ENCODE measurements at places on chromosomes 4 and X. TPM values are rescaled to one million over a fixed set of nuclear protein-coding genes. Genes with fewer than 3 reads are reported as not detected.

DNA sequence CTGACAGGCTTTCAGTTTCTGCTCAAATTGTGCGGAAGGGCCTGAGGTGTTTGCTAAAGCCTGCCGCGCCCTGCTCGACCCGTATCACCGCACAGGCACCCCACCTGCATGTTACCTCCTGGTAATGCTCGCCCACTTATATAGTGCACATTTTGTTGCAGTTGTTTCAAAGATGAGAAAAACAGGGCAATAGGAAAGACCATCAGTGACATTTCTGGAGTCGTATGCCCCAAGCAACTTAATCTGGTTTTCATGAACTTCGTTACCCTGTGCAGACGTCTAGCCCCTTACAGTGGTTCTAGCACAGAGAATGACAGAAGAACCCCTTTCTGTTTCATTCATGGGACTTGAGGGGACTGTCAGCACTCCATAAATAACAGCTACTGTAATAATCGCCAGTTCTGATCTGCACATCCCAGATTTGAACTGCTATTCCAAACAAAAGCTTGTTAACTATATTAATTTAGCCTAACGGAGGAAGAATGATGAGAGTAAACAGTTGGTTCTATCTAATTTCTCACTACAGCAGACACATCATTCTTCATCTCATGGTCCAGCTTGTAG lies 940 bp upstream of the DCTD start:
- H3K4me1 ChIP-seq, result peaks cover 16% of the 10 kb centered on the region
- DNase-seq, result no peak
- peaks cover 22% of the 10 kb centered on the region for H3K36me3 ChIP-seq
- peak overlapping the region; percentile 87 for H3K27ac ChIP-seq
- H3K27me3 ChIP-seq, result no peaks in the 10 kb centered on the region
- peak overlapping the region; percentile 70 for H3K4me3 ChIP-seq

- no peaks in the 10 kb centered on the region for H3K36me3 ChIP-seq
- H3K4me3 ChIP-seq, result no peak overlapping the region
- no peak for DNase-seq
- no peaks in the 10 kb centered on the region for H3K27me3 ChIP-seq
- no peak overlapping the region for H3K27ac ChIP-seq
These were observed 280.1 kb upstream of the PPARGC1A start for GRCh38 chr4:24169956-24170355.

DNA sequence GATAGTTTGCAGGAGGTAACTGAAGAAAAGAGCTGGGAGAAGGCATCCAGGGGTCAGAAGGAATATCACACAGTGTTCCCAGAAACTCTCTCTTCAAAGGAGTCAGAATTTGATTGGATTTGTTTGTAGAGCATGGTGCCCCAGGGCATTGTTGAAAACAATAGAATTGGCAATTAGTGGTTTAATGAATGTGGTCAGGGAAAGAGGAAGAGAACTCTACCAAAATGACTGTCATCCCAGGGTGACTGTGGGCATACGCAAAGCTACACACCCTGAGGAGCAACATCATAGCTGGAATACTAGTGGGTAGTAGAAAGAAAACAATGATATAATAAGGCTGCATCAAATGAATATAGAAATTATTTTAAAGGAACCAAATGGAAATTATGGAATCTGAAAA lies 21.5 kb downstream of the TNIP2 start:
- no peaks in the 10 kb centered on the region for H3K4me1 ChIP-seq
- no peak overlapping the region for H3K4me3 ChIP-seq
- no peaks in the 10 kb centered on the region for H3K27me3 ChIP-seq
- DNase-seq, result no peak
- peaks cover 29% of the 10 kb centered on the region for H3K36me3 ChIP-seq

DNA sequence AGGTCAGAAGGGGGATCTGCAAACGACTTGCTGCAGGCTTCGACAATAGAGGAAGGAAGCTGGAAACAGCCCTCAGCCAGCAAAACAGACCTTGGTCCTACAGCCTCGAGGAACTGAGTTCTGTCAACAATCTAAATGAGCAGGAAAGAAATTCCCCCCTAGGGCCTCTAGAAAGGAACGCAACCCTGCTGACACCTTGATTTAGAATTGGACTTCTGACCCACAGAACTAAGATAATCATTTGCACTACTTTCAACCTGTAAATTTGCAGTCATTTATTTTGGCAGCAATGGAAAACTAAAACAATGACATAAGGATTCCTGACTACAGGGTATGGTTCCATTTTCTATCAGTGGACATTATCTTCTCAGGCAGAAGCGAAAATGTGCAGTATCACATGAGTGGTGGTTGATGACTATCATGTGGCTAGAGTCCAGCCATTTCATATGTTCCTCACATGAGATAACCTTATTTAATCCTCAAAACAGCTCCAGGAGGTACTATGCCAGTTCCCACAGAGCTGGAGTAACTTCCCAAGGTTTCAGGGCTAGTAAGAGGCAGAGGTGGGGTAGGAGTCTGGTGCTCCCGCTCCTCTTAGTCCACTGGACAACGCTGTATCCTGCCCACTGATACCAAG lies 61.6 kb downstream of the SAT1 start:
- H3K4me1 ChIP-seq, result peaks cover 9% of the 10 kb centered on the region
- no peaks in the 10 kb centered on the region for H3K36me3 ChIP-seq
- H3K27me3 ChIP-seq, result no peaks in the 10 kb centered on the region
- DNase-seq, result no peak
- H3K27ac ChIP-seq, result peak overlapping the region; percentile 45
- no peak overlapping the region for H3K4me3 ChIP-seq

- no peak overlapping the region for H3K4me3 ChIP-seq
- H3K36me3 ChIP-seq, result no peaks in the 10 kb centered on the region
- H3K4me1 ChIP-seq, result no peaks in the 10 kb centered on the region
- H3K27ac ChIP-seq, result no peak overlapping the region
- no peaks in the 10 kb centered on the region for H3K27me3 ChIP-seq
- DNase-seq, result no peak
These were observed 43.4 kb upstream of the OGT start for GRCh38 chrX:71489540-71489939.

GRCh38 chr4:183264614-183265013 lies 55.5 kb downstream of the CLDN22 start:
- DNase-seq, result no peak
- no peak overlapping the region for H3K4me3 ChIP-seq
- no peaks in the 10 kb centered on the region for H3K27me3 ChIP-seq
- peaks cover 31% of the 10 kb centered on the region for H3K36me3 ChIP-seq
- no peak overlapping the region for H3K27ac ChIP-seq

DNA sequence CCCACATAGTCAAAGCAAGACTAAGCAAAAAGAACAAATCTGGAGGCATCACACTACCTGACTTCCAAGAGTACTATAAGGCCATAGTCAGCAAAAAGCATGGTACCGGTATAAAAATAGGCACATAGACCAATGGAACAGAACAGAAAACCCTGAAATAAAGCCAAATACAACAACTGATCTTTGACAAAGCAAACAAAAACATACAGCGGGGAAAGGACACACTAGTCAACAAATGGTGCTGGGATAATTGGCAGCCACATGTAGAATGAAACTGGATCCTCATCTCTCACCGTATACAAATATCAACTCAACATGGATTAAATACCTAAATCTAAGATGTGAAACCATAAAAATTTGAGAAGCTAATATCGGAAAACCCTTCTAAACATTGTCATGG lies 819.3 kb upstream of the FRG1 start:
- no peak overlapping the region for H3K4me3 ChIP-seq
- H3K27me3 ChIP-seq, result no peaks in the 10 kb centered on the region
- H3K27ac ChIP-seq, result no peak overlapping the region
- no peaks in the 10 kb centered on the region for H3K4me1 ChIP-seq

Gene LRIT3
- total RNA-seq, result not detected

- peaks cover 1% of the 10 kb centered on the region for H3K4me1 ChIP-seq
- H3K36me3 ChIP-seq, result peaks cover 27% of the 10 kb centered on the region
- no peak overlapping the region for H3K27ac ChIP-seq
- H3K27me3 ChIP-seq, result no peaks in the 10 kb centered on the region
These were observed 23.7 kb downstream of the SLC10A6 start for GRCh38 chr4:86825511-86825910.

Gene DHX15
- 325 TPM for total RNA-seq

Gene COL25A1
- 0.30 TPM for total RNA-seq

Gene MAGEB2
- total RNA-seq, result not detected

- no peaks in the 10 kb centered on the region for H3K27me3 ChIP-seq
- H3K27ac ChIP-seq, result no peak overlapping the region
- H3K4me3 ChIP-seq, result no peak overlapping the region
- H3K36me3 ChIP-seq, result no peaks in the 10 kb centered on the region
- DNase-seq, result no peak
These were observed 41.9 kb downstream of the SLC34A2 start for GRCh38 chr4:25697516-25697915.
